ENCODE measurements at places on chromosomes 11 and 22. TPM values are rescaled to one million over a fixed set of nuclear protein-coding genes. Genes with fewer than 3 reads are reported as not detected.

HEPHL1 gene
- total RNA-seq, result not detected

MYOD1 gene
- total RNA-seq, result not detected

FGF3 gene
- not detected for total RNA-seq

SYT7 gene
- total RNA-seq, result 0.69 TPM

LMO2 gene
- total RNA-seq, result not detected

SCUBE2 gene
- total RNA-seq, result 2.6 TPM

SYNGR1 gene
- 30.1 TPM for total RNA-seq

NPTXR gene
- total RNA-seq, result 2.0 TPM

OR8D4 gene
- total RNA-seq, result not detected

- DNase-seq, result no peak
Observed at GRCh38 chr11:103889679-103890078, 146.8 kb upstream of the DDI1 start.

GRCh38 chr11:44989831-44990566, 39.3 kb upstream of the TP53I11 start:
- no peak for DNase-seq

GRCh38 chr11:71490731-71491390, 36.2 kb upstream of the KRTAP5-7 start:
- DNase-seq, result no peak

DNA sequence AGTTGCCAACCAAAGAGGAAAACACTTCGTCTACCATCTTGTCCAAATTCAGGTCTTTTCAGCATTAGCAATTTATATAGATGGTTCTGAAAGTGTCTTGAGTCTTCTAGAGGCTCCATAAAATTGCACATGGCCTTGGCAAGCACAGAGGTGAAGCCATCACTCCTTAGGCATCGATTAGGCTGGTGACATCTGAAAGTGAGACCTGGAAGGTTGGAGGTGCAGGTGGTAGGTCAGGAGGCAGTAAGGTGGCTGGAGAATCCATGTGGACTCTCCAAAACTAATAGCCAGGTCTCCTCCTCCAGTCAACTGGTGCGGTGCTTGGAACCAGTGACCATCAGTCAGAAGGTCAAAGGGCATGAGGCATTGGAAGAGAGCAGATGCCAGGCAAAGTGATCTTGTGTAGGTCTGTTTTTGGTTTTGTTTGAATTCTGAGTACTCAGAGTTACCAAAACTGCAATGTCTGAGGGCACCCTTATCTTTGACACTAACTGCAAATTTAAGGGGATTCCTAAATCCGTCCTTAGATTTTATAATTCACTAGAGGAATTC, 6.6 kb upstream of the APOL2 start:
- DNase-seq, result no peak

GRCh38 chr22:37379722-37380121, 47.6 kb downstream of the ELFN2 start:
- DNase-seq, result no peak

GRCh38 chr22:39814899-39815298, 78.7 kb downstream of the ENTHD1 start:
- DNase-seq, result no peak

DNA sequence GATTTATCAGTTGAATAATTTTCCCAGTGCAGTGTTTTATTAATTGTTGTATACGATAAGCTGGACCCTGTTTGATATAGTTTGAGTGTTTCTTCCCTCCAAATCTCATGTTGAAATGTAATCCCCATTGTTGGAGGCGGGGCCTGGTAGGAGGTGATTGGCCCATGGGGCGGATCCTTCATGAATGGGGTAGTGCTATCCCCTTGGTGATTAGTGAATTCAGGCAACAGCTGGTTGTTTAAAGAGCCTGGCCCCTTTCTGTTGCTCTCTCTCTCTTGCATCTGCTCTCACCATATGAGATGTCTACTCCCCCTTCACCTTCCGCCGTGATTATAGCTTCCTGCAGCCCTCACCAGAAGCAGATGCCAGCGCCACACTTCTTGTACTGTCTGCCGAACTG, 1.5 kb downstream of the OR5A1 start:
- DNase-seq, result no peak

GRCh38 chr11:396511-396947, 2.5 kb downstream of the PKP3 start:
- DNase-seq, result no peak

DNA sequence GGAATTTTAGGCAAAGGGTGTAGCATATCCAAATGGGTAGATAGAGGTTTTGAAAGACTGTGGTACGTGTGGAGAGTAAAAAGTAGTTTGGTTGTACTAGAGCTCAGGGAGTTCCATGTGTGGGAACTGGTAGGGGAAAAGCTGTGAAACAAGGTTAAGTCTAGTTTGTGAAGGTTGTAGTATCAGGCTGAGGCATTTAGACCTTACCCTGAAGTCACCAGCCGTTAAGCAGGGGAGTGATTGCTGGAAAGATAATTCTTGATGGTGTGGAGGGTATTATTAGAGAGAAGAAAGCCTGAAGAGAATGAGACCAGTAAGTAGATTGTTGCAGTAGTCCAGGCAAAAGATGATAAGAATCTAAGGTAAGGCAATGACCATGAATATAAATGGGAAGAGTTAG, 68.0 kb downstream of the RNF169 start:
- no peak for DNase-seq

GRCh38 chr11:65355013-65355775, 643 bp downstream of the TIGD3 start:
- DNase-seq, result no peak

- no peak for DNase-seq
Observed at GRCh38 chr11:107139396-107139795, 121.1 kb upstream of the GUCY1A2 start.

- no peak for DNase-seq
Observed at GRCh38 chr22:21941921-21942320, 10.7 kb downstream of the PPM1F start.

DNA sequence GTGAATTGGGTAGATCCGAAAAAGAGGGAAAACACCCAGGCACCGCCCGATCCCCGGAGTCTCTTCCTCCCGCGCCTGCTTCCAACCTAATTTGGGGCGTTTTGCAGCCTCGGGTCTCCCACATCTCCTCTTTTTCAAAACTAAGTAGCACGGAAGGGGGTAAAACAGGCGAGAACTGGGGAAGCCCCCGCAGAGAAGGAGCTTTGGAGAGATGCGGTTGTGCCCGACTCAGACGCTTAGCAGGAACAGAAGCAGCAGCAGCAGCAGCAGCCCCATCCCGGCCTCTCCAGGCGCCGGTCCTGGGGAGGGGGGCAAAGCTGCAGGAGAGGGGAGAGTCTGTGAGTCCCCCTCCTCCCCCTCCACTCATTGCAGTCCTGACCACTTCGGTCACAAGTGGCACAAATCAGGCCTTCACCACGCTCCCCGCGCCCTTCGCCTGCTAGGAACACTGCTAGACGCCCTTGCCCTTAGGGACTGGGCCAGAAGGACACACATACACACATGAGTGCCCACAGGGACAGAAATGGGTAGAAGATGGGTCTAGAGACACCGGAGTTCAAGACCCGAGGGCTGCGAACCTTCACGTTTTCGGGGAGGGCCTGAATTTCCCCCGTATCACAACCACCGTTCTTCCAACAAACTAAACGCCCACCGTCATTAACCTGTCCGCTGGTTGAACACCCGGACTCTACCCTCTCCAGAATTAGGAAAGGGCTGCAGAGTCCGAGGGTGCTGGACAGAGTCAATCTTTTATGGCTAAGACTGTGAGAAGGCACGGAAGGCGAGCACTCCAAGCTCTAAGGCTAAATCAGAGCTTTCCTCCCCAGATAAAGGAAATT, 98.3 kb upstream of the HSD17B12 start:
- no peak for DNase-seq

GRCh38 chr22:29769723-29770321, 2.7 kb downstream of the UQCR10 start:
- DNase-seq, result no peak

DNA sequence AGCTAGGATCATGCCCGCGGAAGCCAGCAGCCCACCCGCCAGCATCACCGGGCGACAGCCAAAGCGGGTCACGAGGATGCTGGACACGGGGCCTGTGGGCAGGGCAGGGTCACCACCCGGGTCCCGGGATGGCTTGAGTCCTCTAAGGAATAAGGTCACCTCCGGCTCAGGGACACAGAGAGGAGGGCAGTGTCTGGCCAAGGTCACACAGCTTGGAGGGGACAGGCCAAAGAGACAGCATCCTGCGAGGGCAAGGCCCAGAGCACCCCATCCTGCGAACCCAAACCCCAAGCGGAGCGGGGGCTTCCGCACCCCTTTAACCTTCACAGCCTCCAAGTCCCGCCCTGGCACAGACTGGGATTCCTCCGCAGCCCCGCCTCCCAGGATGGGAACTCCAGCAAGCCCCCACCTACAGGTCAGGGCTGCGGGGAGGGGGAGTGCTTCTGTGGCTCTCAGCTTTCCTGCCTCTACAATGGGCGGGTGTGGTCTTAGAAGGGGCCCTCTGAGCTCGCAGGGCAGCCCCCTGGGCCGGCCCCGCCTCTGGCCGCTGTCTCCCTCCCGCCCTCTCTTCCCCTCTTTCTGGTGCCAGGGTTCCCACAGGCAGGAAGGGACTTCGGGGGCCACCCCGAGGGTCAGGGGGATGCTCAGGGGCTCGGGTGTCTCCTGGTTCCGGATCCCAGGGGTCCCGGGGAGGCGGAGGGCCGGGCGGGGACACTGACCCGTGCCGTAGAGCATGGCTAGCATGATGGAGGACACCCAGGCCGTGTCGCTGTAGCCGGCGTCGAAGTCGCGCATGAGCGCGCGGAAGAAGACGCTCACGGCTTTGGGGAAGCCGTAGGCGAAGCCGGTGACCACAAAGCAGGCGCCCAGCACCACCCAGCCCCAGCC, 1.8 kb downstream of the SLC16A8 start:
- DNase-seq, result no peak

DNA sequence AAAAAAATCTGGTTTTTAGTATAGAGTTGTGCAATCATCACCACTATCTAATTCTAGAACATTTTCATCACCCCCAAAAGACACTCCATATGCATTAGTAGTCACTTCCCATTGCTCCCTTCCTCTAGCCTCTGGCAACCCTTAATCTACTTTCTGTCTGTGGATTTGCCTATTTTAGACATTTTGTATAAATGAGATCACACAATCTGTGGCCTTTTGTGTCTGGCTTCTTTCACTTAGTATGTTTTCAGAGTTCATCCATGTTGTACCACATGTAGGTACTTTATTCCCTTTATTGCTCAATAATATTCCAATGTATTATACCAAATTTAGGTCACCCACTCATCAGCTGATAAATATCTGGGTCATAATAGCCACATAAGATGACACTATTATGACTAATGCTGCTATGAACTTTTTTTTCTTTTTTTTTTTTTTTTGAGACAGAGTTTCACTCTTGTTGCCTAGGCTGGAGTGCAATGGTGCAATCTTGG, 67.5 kb upstream of the SCUBE2 start:
- DNase-seq, result no peak

DNA sequence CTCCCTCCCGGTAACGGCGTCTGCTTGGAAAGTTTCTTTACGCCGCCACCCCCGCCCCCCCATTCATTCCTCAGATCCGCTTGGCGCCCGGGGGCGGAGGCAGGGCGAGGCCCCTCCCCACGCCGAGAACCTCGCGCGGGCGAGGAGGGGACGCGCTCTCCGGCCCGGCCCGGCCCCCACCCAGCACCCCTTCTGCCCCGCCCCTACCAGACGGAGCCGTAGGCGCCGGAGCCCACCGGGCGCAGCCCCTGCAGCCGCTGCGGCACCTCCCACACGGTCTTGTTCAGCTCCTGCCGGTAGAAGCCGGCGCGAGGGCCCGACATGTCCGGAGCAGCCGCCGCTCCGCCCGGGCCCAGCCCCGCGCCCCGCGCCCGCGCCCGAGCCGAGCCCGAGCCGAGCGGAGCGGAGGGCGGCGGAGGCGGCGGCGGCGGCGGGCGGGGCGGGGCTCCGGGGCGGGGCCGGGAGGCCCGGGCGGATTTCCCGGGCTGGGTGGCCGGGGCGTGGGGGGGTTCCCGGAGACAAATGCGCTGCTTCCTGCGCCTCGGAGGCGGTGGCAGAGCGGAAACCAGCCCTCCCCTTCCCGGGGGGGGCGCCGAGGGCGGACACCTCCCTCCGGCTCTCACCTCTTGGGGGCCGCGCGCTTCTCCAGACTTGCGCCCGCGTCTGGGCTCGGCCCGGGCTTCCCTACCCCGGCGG, at the start of gene MAPK11:
TSS of gene MAPK11 (minus strand) at position 411 of the 696 bp plus-strand sequence. CDS start at position 323, 88 bp downstream.
- DNase-seq, result peak; percentile 62

- DNase-seq, result no peak
Observed at GRCh38 chr11:92413757-92414513, 189.3 kb downstream of the FAT3 start.

- DNase-seq, result no peak
Observed at GRCh38 chr22:44387486-44387885, 74.7 kb upstream of the SHISAL1 start.
